Nephron progenitor cell (in vitro differentiated cells): ENCODE measurements at places on chromosomes 2 and 18.

DNA sequence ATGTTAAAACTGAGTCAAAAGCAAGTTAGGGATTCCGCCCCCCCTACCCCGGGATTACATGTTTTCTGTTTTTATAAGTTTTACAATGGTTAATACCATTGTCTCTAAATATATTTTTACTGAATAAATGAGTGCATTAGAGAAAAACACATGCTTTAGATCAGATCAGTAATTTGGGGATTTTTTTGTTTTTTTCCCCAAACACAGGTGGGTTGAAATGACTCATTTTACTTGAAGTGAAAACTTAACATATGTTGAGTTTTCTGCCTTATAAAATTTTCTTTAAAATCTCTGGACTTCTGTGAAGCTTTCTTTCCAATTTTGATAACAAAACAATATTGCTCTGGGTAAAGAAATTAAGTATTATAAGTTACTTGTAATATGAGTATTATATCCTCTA is 114.4 kb downstream of the AGPS start:
- H3K4me3 ChIP-seq = no peak overlapping the region
- no peak overlapping the region for H3K27ac ChIP-seq

DNA sequence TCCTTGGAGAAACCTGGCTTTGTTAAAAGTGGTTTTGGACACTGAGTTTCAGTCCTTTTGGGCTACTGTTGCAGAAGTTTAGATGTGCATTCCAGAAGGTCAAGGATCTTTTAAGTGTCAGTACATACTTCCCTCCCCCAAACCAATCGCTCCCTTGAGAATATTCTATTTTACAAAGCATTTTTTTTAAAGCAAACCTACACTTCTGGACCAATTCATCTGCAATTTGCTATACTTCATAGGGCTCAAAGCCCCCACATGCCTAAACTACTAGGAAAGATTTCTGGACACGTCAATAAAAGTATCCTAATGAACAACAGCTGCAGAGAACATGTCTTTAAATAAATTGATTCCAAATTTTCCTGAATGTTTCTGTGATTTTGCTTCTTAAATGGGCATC is 157.6 kb downstream of the RDH14 start:
- peaks cover 8% of the 10 kb centered on the region for H3K4me1 ChIP-seq

DNA sequence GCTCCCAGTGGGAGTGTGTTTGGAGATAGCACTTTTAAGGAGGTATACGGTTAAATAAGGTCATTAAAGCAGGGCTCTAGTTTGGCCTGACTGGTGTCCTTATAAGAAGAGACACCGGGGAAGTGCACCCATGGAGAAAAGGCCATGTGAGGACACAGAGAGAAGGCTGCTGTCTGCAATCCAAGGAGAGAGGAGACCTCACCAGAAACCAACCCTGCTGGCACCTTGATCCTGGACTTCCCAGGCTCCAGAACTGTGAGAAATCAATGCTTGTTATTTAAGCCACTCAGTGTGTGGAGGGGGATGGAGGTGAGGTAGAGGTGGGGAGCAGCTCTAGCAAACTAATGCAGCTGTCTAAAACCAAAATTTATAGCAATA is 62.0 kb downstream of the RPL31 start:
- peaks cover 11% of the 10 kb centered on the region for H3K36me3 ChIP-seq
- DNase-seq = no peak
- H3K4me1 ChIP-seq = peaks cover 36% of the 10 kb centered on the region
- peak overlapping the region; percentile 79 for H3K27ac ChIP-seq

GRCh38 chr2:99700482-99701398 is 210.9 kb upstream of the REV1 start:
- H3K27ac ChIP-seq = peak overlapping the region; percentile 36
- H3K4me3 ChIP-seq = no peak overlapping the region
- peaks cover 43% of the 10 kb centered on the region for H3K36me3 ChIP-seq
- H3K4me1 ChIP-seq = peaks cover 53% of the 10 kb centered on the region

DNA sequence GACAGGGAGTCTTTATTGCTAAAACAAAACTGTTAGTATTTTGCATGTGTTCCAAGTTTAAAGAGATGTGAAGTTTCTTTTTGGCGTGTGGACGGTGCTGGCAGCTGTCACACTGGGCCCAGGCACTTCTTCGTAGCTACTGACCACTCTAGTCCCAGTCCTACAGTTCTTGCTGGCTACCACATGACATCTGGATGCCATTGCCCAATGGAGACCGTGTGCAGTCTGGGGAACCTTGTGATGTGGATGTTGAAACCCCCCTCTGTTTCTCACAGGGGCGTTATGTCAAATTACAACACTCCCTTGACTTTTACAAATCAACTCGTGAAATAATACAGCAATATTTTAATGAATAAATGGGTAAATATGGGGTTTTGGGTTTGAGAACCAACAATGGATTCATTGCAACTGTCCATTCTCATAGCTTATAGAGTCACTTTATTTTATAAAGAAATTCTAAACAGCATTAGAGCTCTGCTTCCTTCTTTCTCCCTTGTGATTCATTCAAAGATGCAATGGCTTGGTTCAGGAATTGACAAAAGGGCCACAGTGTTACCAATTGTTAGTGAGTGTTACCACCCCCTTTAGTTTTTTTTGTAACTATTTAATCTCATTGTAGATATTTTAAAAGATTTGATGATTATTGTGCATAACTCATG is 1.2 kb downstream of the GPD2 start:
- H3K36me3 ChIP-seq = peaks cover 22% of the 10 kb centered on the region
- peaks cover 47% of the 10 kb centered on the region for H3K4me1 ChIP-seq
- peak overlapping the region; percentile 93 for H3K4me3 ChIP-seq
- no peak overlapping the region for H3K27ac ChIP-seq
- DNase-seq = no peak

DNA sequence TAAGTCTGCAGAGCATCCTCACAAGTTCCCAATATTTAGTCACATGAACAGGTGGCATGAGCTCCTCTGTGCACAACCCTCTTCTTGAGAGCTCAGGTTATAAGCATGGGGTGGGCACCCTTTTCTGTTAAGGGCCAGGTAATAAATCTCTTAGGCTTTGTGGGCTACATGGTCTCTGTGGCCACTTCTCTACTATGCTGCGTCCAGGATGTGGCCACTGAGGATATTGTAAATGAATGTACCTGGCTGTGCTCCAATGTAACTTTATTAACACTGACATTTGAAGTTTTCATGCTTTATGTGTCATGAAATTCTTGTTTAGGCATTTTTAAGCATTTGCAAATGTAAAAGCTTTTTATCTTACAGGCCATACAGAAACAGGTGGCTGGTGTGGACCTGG is 116.8 kb upstream of the ST6GAL2 start:
- peaks cover 5% of the 10 kb centered on the region for H3K27me3 ChIP-seq
- peaks cover 71% of the 10 kb centered on the region for H3K4me1 ChIP-seq

- H3K27me3 ChIP-seq = peaks cover 3% of the 10 kb centered on the region
- no peak for DNase-seq
- no peak overlapping the region for H3K27ac ChIP-seq
- H3K4me3 ChIP-seq = no peak overlapping the region
- H3K4me1 ChIP-seq = no peaks in the 10 kb centered on the region
Measured at GRCh38 chr2:159683817-159684216, 28.5 kb upstream of the MARCHF7 start.

DNA sequence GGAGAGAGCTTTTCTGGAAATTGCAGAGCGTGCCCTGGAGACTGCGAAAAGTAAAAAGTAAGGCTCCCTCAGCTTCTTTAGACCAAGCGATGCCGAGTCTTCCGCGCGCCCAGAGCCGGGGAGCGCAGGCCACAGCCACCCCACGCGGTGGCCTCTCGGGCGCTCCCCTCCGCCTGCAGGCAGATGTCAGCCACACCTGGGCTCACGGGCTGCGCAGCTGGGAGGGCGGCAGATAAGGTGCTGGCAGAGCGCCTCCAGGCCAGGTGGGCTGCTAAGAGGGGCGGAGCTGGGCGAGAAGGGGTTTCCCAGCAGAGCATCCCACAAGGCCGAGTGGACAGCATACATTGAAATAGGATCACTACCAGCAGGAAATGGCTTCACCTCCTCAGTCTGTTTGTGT is 81.7 kb downstream of the ARHGEF4 start:
- H3K4me3 ChIP-seq = no peak overlapping the region
- H3K4me1 ChIP-seq = peaks cover 33% of the 10 kb centered on the region
- H3K27ac ChIP-seq = peak overlapping the region; percentile 56
- peaks cover 5% of the 10 kb centered on the region for H3K27me3 ChIP-seq
- DNase-seq = no peak
- H3K36me3 ChIP-seq = no peaks in the 10 kb centered on the region
